ENCODE measurements at places on chromosomes 6 and 20. TPM values are rescaled to one million over a fixed set of nuclear protein-coding genes. Genes with fewer than 3 reads are reported as not detected.

- H3K4me3 ChIP-seq = no peak overlapping the region
- no peaks in the 10 kb centered on the region for H3K27me3 ChIP-seq
- DNase-seq = no peak
Observed at GRCh38 chr20:32603046-32603726, 18.1 kb upstream of the NOL4L start.

GRCh38 chr20:19024296-19025035, 188.0 kb upstream of the SLC24A3 start:
- H3K4me1 ChIP-seq = peaks cover 7% of the 10 kb centered on the region
- H3K4me3 ChIP-seq = no peak overlapping the region
- no peaks in the 10 kb centered on the region for H3K27me3 ChIP-seq
- H3K27ac ChIP-seq = no peak overlapping the region
- DNase-seq = no peak

DNA sequence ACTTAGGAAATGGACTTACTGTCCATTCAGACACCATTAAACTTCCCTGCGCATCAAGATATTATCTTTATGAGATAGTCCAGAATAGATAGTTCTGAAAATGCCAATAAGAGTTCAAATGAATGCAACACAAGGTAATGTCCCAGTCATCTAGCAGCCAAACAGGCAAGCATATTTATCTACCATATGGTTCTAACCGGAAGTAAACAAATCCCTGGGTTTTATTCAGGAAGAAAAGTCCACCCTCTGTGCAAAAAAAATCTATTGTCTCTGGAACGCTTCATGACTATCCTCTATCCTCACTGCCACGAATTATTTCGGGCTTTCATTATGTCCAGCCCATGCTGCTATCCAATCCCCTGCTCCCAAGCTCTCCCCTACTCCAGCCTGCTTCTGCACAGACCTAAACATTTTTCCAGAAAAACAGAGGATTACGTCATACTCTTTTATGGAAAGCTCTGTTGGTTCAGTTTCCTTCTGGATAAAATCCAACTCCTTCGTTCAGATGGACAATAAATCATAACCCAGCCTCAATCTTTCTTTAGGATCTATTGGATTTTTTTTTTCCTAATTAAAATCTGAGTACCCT, 11.4 kb downstream of the PPIL6 start:
- no peaks in the 10 kb centered on the region for H3K27me3 ChIP-seq
- no peaks in the 10 kb centered on the region for H3K36me3 ChIP-seq
- no peak overlapping the region for H3K27ac ChIP-seq
- H3K4me3 ChIP-seq = no peak overlapping the region
- H3K4me1 ChIP-seq = no peaks in the 10 kb centered on the region
- DNase-seq = peak; percentile 79

- no peak for DNase-seq
- H3K36me3 ChIP-seq = no peaks in the 10 kb centered on the region
- no peaks in the 10 kb centered on the region for H3K27me3 ChIP-seq
Observed at GRCh38 chr6:4543596-4543995, 232.6 kb upstream of the CDYL start.

DNA sequence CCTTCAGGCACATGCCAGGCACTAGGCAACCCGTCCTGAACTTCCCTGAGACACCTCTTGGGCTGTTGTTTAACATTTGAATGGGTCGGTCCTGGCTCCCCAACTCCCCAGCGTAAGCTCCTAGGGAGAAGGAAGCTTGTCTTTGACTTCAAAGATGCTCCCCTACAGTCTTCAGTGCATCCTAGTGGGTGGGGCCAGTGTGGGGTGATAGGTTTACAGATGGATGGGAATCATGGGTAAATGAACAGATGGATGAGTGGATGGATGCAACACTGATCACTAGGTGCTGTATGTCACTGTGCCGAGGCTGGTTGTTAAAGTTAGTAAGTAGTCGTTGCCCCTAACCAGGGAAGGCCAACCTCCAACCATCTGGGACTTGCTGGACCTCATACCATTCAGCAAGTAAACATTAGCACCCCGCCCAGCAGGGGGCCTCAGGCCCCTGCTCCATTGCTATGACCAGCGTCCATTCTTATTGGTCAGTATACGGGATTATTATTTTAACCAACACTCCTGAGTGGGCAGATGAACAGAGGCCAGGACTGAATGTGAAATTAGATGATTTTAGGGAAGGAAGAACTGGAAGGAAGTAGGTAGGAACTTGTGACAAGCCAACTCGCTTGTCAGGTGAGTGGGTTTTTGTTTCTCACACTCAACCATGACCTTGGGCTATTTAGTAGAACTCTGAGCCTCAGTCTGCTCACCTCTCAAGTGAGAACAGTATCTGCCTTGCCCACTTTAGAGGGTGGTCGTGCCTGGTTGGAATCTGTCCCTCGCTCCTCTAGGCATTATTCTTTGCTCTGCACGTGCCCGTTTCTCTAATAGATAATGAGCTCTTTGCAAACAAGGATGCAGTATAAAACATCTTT, 82.9 kb upstream of the FOXP4 start:
- no peak overlapping the region for H3K4me3 ChIP-seq
- peaks cover 13% of the 10 kb centered on the region for H3K4me1 ChIP-seq
- H3K27me3 ChIP-seq = no peaks in the 10 kb centered on the region
- H3K36me3 ChIP-seq = no peaks in the 10 kb centered on the region
- H3K27ac ChIP-seq = no peak overlapping the region

- H3K4me1 ChIP-seq = no peaks in the 10 kb centered on the region
- peaks cover 46% of the 10 kb centered on the region for H3K36me3 ChIP-seq
- no peak overlapping the region for H3K4me3 ChIP-seq
Observed at GRCh38 chr20:46724343-46724959, 15.0 kb downstream of the SLC2A10 start.

DNA sequence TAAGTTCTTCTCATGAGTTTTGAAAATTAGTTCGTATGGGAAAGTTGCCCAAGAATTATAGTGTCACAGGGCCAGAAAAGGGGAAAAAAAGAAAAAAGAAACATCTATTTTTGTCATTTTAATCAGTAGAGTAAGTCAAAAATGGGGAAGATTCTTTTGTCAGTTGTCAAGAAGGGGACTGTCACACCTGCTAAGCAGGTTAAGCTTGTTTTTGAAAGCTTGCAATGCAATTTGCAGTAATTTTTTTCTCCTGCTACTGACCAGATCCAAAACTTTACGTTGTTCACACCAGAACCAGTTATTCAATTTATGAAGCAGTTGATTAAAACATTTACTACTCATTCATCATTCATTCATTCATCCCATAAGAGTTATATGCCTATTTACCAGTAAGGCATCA, 171.4 kb downstream of the SOX4 start:
- H3K4me3 ChIP-seq = no peak overlapping the region
- no peaks in the 10 kb centered on the region for H3K36me3 ChIP-seq
- no peaks in the 10 kb centered on the region for H3K27me3 ChIP-seq
- H3K27ac ChIP-seq = no peak overlapping the region
- DNase-seq = no peak
- H3K4me1 ChIP-seq = peaks cover 16% of the 10 kb centered on the region

DNA sequence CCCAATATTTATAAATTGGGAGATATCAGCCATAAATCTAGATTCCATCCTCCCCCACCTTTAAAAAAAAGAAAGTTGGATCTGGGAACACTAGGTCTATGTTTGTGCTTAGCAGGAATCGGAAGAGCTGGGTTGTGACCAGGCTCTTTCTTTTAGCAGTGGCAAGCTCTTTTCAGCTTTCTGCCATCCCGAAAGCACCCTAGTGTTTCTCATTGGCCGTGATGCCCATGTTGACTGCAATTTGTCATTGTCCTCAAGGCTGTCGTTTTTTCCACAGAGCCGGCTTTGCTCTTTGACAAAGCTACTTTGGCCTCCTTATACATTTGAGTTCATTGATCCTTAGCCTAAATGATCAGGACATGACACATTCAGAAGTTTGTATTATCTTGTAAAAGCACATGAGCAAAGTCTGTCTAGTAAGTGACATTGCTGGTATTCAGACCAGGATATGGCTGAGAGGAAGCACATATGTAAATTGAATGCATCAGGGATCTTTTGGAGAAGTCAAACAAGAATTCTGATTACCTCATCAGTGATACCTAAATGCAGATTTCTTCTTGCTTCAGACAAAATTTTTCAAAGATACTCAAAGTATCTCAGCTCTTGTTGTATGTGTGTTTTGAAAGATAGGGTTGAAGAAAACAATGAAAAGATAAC, 50.1 kb downstream of the CARMIL1 start:
- no peak overlapping the region for H3K27ac ChIP-seq
- H3K36me3 ChIP-seq = no peaks in the 10 kb centered on the region
- H3K4me3 ChIP-seq = no peak overlapping the region
- peaks cover 47% of the 10 kb centered on the region for H3K4me1 ChIP-seq

GRCh38 chr6:16278048-16278724, 39.8 kb downstream of the GMPR start:
- H3K4me3 ChIP-seq = no peak overlapping the region
- H3K36me3 ChIP-seq = peaks cover 10% of the 10 kb centered on the region
- DNase-seq = peak; percentile 32
- peaks cover 18% of the 10 kb centered on the region for H3K4me1 ChIP-seq
- H3K27ac ChIP-seq = no peak overlapping the region

DNA sequence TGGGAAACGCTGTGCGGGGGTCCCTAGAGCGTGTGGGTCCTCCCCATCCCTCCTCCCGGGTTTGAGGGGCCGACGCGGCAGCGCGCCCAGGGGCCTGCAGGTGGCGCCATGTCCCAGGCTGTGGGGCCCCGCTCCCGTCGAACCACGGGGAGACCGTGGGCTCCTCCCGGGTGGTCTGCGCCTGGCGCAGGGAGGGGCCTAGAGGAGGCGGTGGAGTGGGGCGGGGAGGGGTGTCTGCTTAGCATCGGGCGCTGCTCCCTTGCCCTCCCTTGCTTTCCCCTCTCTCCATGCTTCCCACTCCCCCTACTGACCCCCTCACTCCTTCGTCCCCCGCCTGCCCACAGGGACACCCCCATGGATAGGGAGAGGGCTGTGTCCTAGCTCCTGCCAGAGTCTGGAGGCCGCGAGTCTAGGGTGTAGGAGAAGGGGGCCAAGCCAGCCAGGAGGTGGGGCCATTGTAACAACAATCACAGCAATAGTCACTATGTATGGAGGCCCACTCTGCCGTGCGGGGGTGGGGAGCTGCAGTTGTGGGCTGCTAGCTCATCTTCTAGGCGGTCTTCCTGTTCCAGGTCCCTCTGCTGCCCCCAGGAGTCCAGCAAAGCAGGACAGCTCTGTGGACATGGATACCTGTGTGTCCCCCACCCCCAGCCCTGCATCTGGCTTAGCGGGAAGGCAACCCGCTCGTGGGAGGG, 51.7 kb downstream of the CHMP4B start:
- peaks cover under 1% of the 10 kb centered on the region for H3K36me3 ChIP-seq
- H3K27me3 ChIP-seq = no peaks in the 10 kb centered on the region
- DNase-seq = peak; percentile 91
- H3K4me1 ChIP-seq = peaks cover 8% of the 10 kb centered on the region
- no peak overlapping the region for H3K27ac ChIP-seq
- H3K4me3 ChIP-seq = peak overlapping the region; percentile 6

DNA sequence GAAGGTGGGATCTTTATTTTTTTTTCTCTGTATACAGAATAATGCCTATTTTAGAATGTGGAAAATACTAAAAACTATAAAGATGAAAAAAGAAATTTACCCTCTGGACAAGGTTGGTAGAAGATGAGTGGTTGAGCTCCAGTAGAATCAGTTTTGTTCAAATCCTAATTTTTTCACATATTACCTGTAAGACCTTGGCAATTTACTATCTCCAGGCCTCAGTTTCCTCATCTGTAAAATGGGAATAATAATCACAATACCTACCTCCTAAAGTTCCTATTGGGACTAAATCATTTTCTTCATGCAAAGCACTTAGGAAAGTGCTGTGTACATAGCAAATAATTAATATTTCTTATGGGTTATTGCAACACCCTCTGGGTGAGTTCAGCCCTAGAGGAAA, 28.4 kb downstream of the DAAM2 start:
- peaks cover 86% of the 10 kb centered on the region for H3K4me1 ChIP-seq
- H3K27ac ChIP-seq = peak overlapping the region; percentile 82
- no peaks in the 10 kb centered on the region for H3K27me3 ChIP-seq
- no peak overlapping the region for H3K4me3 ChIP-seq

DNA sequence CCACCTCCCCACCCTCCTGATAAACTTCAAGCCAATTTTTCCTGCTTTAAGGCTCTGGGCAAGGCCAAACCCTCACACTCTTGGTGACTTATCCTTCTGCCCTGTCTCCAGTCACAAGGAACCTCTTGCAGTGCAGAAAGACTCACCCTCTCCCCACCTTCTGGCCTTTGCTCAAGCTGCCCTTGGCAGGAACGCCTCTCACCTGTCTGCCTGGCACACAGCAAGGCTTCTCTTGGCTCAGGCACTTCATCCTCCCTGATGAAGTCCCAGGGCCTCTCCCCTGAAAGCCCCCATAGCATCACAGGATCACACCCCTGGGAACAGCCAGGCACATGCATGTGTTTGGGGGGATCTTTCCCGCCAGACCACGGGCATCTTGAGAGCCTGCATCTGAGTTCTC, 68.8 kb upstream of the NNAT start:
- no peak overlapping the region for H3K27ac ChIP-seq
- no peaks in the 10 kb centered on the region for H3K36me3 ChIP-seq
- H3K4me3 ChIP-seq = no peak overlapping the region
- H3K4me1 ChIP-seq = no peaks in the 10 kb centered on the region
- H3K27me3 ChIP-seq = no peaks in the 10 kb centered on the region
- no peak for DNase-seq

DNA sequence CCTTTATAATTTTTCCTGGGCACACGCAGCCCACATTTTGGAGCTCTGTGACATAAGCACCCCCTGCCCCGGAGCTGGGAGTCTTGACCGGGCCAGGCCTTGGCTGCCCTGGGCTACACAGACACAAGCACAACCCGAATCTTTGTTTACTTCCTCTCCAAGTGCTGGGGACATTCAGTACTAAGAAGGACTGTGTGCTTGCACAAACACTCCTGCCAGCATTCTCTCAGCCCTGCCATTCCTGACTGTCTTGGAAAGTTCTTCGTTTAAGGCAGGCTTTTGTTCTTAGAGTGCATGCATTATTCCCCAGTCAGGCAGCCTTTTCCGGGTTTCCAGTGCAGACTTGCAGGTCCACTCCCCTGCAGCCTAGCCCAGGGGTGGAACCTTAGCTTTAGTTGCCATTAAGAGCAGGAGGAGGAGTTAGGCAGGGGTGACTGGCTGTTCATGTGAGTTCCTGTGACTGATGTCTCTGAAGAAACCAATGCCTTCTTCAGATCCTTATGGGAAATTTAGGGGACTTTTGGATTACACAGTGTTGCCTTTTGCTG, 28.6 kb downstream of the FOXO3 start:
- no peaks in the 10 kb centered on the region for H3K27me3 ChIP-seq
- peak overlapping the region; percentile 9 for H3K4me3 ChIP-seq
- H3K4me1 ChIP-seq = peaks cover 93% of the 10 kb centered on the region
- DNase-seq = peak; percentile 90
- peak overlapping the region; percentile 85 for H3K27ac ChIP-seq

DNA sequence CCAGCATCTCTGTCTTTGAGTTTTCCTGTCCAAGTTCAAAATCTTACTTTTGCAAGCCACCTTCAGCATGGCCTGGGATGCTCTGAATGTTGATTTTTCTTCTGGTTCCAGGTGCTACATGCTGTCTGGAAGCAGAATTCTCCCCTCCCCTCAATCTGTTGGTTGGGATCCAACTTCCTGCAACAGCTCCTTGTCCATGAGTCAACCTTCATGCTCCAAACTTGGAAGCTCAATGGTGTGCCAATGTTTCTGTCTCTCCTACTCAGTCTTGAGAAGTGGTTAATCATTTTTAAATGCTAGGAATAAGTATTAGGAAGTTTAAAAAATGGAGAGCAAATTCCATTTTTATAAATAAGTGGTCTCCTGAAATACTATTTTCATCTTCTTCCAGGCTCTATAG, 33.2 kb upstream of the PLEKHG1 start:
- no peak overlapping the region for H3K4me3 ChIP-seq
- no peaks in the 10 kb centered on the region for H3K27me3 ChIP-seq
- no peak overlapping the region for H3K27ac ChIP-seq
- no peaks in the 10 kb centered on the region for H3K36me3 ChIP-seq

NKX2-4 gene
- total RNA-seq = not detected

C4A gene
- 10.8 TPM for total RNA-seq

BPIFB4 gene
- total RNA-seq = not detected

TMEM74B gene
- total RNA-seq = not detected

C20orf144 gene
- total RNA-seq = not detected

SLC35D3 gene
- total RNA-seq = not detected

TGM3 gene
- not detected for total RNA-seq
